ENCODE measurements at places on chromosomes 7 and 10.

DNA sequence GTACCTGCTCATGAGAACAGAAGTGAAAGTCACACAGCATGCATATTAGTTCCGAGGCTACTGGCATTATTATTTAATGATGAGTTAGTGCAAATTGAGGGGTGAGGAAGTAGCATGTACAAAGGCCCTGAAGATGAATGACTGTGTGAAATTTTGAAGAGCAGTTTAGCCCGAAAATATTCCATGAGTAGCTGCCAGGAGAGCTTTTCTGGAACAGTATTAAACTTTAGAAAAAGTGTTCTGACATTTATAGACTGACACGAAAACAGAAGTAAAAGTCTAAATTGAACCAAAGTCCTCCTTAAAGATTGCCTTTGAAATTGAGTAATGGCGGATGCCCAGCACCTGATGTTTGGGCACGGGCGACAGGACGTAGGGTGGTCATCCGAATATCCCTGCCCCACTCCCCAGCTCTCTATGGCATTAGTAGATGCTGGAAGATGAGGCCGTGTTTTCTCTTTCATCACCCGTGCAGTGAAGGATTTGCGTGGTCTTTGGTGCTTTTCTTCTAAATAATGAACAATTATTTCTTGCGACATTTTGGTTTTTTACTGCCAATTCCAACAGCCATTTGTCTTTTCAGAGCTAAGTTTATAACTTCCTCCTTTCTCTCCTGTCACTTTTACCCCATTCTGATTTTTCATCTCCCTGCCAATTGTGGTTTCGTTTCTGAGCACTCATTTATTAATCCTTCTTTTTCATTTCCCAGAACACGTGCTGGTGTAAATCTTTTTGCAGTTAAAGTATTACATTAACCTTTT is 192.6 kb downstream of the MGMT start:
- DNase-seq = no peak

DNA sequence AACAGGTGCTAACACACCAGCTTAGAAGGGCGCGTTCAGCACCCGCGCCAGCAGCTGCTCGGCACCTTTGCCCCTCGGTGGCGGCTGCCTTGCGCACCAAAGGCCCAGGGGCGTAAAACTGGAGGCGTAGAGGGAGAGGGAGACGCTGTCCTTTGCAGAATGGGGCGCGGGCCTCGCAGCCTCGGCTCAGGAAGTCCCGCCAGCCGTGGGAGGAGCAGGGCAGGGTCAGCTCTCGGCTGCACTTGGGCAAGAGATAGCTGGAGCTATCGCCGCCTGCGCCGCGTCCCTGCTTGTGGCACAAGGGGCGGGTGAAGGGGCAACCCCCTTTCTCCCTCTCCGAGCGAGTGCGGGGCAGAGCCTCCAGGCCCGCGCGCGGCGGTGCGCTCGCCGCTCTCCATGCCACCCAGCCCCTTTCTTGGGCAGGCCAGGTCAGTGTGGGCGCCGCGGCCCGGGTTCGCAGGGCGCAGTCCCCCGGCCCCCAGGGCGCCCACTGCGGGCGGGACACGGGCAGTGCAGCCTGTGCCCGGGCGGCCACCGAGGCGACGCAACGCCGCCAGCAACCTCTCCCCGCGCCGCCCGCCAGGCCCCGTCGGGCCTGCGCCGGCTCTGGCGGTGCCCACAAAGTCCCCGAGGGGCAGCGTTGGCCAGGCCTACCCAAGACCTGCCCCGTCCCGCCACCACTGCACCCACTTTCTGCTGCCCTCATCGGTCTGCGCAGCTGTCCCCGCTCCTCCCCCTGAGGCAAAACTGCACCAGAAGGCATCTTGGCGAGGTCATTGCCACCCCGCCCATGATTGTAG is 4.1 kb downstream of the NEUROD6 start:
- DNase-seq = no peak

GRCh38 chr10:113379091-113379490 is 173.8 kb upstream of the HABP2 start:
- DNase-seq = no peak

DNA sequence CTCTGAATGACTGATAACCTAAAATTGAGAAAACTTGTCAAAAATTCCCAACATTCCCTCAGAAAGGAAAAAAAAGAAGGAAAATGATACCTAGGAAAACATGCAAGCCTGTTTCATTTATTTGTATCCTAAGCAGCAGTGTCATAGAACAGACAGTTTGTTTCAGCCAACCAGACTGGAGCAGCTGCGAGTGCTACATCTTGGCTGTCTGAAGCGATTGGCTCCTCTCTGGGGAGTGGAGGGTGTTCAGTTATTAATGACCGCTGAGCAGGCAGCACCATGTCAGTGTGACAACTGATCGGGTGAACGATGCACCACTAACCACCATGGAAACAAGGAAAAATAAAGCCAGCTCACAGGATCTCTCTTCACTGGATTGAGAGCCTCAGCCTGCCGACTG is at the start of gene LRRN3:
LRRN3 (plus strand) TSS at position 282 of the 400 bp plus-strand sequence. CDS start 31,646 bp downstream, outside the sequence.
- DNase-seq = no peak

GRCh38 chr7:106012935-106013439 is 49.9 kb downstream of the CDHR3 start:
- DNase-seq = no peak

DNA sequence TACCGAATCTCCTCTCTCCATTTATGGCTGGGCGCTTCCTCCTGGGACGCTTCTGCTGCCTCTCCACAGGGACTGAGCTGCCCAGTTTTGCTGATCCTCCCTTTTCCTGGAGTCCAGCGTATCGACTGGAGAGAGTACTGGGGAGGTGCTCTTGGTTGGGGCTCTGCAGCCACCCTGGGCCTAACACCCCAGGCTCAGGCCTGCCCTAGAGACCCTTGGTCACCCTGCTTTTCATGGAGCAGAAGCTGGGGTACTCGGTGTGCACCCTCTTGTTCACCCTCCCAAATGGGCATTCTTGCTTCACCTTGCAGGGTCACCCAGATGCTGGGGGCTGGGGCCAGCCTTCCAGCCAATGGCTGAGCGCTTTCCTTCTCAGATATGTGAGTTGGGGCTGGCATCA is 88.8 kb upstream of the RET start:
- no peak for DNase-seq

- DNase-seq = no peak
These were observed 12.0 kb upstream of the BTBD16 start for GRCh38 chr10:122259075-122259466.

GRCh38 chr7:17022920-17023319 is 141.1 kb upstream of the AGR3 start:
- DNase-seq = no peak

GRCh38 chr10:69372126-69372980 is 44.4 kb downstream of the TACR2 start:
- no peak for DNase-seq

DNA sequence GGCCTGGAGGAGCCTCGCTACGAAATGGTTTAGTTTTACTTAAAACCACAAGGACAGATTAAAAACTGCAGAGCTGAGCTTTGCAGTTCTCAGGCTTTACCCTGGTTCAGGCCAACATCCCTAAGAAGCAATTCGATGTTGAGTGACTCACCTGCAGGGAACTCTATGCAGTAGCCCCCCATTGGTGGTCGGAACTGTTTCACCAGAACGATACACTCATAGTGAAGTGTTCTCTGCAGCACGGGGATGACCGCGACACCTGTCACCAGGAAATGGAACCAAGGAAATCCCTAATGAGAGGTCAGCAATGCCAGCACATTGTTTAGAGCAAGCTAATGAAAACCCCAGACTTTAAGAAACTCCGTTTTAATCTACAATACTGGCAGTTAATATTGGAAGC is 18.0 kb downstream of the NUDT5 start:
- DNase-seq = no peak

- no peak for DNase-seq
These were observed 27.2 kb downstream of the ATE1 start for GRCh38 chr10:121900443-121901174.

DNA sequence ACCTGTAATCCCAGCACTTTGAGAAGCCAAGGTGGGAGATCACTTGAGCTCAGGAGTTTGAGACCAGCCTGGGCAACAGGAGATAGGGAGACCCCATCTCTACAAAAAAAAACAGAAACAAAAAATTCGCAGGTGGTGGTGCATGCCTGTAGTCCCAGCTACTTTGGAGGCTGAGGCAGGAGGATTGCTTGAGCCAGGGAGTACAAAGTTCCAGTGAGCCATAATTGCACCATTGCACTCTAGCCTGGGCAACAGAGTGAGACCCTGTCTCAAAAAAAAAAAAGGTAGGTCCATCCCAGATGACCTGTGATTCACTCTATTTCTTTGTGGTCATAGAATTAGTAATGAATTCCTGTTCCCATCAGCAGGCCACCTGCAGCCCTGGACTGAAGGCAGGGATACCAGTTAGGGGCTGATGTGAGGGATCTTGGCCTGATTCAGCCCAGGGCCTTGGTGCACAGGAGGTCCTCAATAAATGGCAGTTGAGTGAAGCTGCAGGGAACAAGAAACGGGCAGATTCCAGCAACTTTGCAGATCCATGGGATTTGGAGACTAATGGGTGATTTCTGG is at the start of gene MYH16:
MYH16 (plus strand) TSS at position 364 of the 570 bp plus-strand sequence.
- no peak for DNase-seq

GRCh38 chr7:151425670-151426440 is 14.1 kb downstream of the CRYGN start:
- no peak for DNase-seq

DNA sequence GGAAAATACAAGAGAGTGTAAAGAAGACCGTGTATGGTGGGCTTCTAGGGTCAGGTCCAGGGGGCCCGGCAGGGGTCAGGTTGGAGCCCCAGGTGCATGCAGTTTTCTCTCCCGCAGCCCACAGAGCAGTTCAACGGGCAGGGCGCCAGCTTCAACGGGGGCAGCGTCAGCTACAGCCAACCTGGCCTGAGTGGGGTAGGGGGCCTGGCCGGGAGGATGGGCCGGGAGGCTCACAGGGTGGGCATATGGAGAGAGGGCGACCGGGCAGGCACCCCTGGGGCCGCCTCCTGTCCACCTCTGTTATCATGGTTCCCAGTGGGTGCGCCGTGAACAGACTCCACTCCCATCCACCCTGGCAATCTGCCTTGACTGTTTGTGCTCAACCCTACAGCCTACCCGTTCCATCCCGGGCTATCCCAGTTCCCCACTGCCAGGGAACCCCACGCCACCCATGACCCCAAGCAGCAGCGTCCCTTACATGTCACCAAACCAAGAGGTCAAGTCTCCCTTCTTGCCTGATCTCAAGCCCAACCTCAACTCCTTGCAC is 11.5 kb downstream of the ZMIZ2 start:
- no peak for DNase-seq

DNA sequence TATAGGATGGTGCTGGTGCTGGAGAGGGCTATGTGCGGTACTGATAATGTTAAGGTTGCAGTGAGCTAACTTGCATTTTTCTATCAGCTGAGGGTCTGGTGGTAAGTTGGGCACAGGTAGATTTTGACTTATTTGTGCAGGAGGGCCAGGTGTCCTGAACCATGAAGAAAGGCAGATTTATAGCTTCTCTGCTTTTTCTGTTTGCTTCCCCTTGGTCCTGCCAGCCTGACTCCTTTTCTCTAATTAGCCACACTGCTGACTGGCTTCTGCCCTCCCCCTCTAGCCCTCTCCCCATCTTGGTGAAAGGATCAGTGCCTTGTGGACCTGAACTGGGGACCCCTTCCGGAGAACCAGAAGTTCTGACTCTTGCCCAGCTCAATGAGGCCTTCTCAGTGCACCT is 40.8 kb upstream of the STEAP4 start:
- no peak for DNase-seq

- DNase-seq = no peak
These were observed 1.9 kb downstream of the USP6NL start for GRCh38 chr10:11609492-11610093.

GRCh38 chr10:22761569-22762220 is 47.3 kb upstream of the PIP4K2A start:
- DNase-seq = peak; percentile 46

- DNase-seq = no peak
These were observed 57.1 kb downstream of the AOC1 start for GRCh38 chr7:150909200-150909995.

- no peak for DNase-seq
These were observed 112.1 kb downstream of the VPS41 start for GRCh38 chr7:38796626-38797501.

GRCh38 chr7:49174396-49174795 is 250.0 kb downstream of the CDC14C start:
- no peak for DNase-seq

DNA sequence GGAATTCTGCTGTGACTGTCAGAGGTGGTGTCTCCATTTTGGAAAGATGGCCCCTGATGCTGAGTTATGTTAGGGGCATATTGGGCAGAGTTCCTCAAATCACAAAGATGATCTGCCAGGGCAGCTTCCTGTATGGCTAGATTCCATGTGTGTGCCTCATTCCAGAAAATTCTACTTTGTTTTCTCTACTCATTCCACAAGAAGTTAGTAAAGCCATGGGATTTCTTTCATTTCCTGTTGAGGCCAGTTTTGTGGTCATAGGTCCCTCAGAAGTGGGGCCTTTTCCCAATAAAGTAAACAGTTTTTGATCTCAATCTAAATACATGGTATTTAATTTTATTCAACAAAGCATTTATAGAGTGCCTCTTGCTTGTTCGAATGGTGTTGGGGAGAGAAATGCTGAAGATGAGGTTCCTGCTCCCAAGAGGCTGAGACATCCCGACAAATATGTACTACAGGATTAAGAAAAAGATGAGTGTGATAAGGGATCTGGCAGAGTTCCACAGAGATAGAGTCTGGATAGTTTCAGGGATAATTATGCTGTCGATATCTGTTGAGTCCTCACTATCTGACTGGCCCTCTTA is 33.0 kb downstream of the MINDY4 start:
- DNase-seq = no peak

GRCh38 chr7:150569245-150569955 is 2.2 kb downstream of the GIMAP4 start:
- DNase-seq = no peak

GRCh38 chr7:32390210-32390609 is 100.0 kb downstream of the LSM5 start:
- no peak for DNase-seq

DNA sequence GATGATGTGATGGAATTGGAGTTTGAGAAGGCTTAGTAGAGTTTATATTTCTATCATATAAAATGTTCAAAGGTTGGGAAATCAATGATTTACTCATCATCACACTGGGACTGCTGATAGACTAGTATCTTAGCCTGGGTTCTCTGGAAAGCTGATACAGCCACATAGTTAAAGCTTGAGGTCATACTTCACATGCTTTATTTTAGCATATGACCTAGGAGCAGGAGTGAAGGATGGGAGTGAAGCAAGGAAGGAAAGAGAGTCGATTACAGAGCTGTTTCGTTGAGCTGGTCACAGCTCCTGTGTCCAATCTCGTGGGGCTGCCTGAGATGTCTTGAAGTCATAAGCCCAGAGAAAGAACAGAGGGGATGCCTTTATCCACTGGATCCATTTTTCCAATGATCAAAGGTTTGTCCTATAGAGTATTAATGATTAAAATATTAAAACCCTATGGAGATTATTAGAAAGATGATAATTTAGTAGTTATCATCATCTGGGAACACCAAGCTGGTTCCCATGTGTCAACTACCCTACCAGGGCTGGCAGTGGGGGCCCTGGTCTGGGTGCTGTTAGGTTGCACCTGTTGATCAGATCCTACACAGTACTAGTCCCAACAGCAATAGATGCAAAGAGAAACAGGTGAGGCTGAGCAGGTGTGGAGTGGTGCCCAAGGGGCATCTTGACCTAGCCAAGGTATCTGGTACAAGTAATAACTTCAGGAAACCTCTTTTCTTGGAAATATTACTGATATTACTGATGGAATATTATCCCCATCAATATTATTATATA is 77.8 kb downstream of the BAMBI start:
- DNase-seq = no peak

- peak; percentile 13 for DNase-seq
These were observed 41.8 kb downstream of the BLNK start for GRCh38 chr10:96229568-96230030.

- DNase-seq = no peak
These were observed 692.7 kb downstream of the MAGI2 start for GRCh38 chr7:78760620-78761355.
